Activated T-helper 2 cell treated with anti-CD3 and anti-CD28 coated beads, Interferon-gamma antibody, Interleukin-2, Interleukin-4, amounts not matched to agents 10 μg/mL and 5 μg/mL and 100 μg/mL, durations not matched to agents 14 hours and 24 hours and 36 hours (primary cell): ENCODE measurements at places on chromosomes 1 and 21.

- DNase-seq = no peak
Observed at GRCh38 chr1:16112596-16113555, 39.4 kb upstream of the FAM131C start.

DNA sequence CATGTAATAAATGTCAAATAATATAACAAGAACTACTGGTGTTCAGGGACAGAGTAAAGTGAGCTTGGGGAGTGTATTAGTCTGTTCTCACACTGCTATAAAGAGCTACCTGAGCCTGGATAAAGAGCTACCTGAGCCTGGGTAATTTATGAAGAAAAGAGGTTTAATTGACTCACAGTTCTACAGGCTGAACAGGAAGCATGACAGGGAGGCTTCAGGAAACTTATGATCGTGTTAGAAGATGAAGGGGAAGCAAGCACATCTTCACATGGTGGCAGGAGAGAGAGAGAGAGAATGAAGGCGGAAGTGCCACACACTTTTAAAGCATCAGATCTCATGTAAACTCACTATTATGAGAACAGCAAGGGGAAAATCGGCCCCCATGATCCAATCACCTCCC, 205.9 kb downstream of the CTH start:
- no peak for DNase-seq

GRCh38 chr1:46637444-46638083, 21.0 kb upstream of the MOB3C start:
- no peak for DNase-seq

GRCh38 chr1:156953571-156953970, 33.1 kb downstream of the LRRC71 start:
- no peak for DNase-seq

- DNase-seq = no peak
Observed at GRCh38 chr1:110187139-110187890, 22.8 kb upstream of the KCNC4 start.

DNA sequence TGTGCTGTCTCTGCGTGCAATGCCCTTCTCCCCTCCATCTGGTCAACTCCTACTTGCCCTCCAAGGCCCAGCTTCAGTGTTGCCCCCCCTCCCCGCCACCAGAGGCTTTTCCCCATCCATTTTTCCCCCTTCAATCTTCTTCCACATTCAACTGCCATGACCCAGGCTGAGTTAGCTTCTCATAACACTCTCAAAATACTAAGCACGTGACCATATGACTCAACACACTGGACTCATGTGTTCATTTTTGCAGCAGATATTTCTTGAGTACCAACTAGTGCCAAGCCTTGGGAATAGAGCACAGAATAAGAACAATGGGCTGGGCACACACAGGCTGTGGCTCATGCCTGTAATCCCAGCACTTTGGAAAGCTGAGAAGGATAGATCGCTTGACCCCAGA, 132.1 kb downstream of the IGSF21 start:
- DNase-seq = no peak

- DNase-seq = no peak
Observed at GRCh38 chr1:247146671-247147070, 25.1 kb downstream of the ZNF124 start.

DNA sequence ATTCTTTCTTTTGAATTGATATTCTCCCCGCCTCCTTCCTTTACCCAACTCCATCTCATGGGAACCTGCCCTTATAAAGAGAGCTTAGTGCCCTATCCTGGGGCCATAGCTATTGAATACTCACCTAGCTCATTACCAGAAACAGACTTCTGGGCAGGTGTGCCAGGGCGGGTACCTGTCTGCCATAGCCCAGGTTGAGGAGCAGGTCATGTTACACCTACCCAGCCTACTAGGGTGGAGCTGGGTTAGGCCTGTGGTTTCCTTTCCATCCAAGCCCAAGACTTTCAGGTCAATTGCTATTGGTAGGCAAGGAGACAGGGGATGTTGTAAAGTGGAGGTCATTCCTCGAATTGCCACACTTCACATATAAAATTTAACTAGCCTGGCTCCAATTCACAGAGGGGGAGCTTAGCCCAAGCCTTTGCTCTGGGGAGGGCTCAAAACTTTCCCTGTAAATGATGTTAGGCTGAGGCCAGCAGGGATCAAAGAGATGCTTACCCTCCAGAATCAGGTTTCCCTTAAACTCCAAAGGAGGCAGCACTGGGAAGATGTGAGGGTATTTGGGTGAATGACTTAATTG, 87.1 kb upstream of the IPO9 start:
- DNase-seq = no peak

DNA sequence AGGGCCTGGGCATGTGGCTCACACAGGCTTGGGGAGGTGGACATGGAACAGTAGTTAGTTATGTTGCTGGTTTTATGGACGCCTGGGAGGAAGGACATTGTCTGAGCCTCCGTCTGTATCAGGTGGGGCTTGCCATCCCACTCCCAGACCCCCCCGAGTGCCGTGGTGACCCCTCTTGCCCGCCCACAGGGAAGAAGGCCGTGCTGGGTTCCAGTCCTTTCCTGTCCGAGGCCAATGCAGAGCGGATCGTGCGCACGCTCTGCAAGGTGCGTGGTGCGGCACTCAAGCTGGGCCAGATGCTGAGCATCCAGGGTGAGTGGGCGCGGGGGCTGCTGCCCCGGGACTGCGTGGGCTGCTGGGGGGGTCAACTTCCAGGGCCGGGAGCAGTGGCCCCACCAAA, 41.7 kb downstream of the COQ8A start:
- no peak for DNase-seq

GRCh38 chr1:97875996-97876395, 44.8 kb downstream of the DPYD start:
- DNase-seq = no peak

GRCh38 chr1:212702672-212703071, 3.0 kb upstream of the BATF3 start:
- DNase-seq = no peak

GRCh38 chr1:150387200-150387599, 23.3 kb downstream of the RPRD2 start:
- DNase-seq = no peak

- DNase-seq = no peak
Observed at GRCh38 chr1:77015748-77016341, 148.6 kb downstream of the ST6GALNAC5 start.

DNA sequence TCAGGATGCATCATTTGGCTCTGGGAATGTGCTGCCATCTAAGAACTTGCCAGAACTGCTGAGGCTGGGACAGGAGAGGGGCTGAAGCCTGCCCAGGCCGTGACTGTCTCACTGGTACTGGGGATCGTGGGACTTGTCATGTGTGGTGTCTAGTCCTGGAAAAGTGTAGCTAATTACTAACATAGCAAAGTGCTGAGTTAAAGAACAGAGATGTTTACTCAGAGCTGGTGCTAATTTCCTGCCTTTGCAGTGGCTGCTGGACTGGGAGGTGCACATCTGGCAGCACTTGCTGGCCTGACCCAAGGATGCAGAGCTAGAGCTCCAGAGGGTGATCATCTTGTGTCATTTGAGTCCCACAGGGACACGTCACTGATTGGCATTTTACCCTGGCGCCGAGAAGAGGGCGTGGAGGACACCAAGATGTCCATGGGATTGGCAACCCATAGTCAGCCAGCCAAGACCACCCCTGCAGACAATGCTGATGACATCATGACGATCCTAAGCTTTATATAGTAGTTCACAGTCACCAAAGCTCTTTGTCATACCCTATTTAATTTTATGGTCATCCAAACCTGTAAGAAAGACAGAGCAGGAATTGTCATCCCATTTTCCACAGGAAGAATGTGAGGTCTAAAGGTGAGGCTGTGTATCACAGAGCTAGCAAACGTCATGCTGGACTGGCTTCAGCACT, 110.1 kb upstream of the SLC44A3 start:
- DNase-seq = no peak

DNA sequence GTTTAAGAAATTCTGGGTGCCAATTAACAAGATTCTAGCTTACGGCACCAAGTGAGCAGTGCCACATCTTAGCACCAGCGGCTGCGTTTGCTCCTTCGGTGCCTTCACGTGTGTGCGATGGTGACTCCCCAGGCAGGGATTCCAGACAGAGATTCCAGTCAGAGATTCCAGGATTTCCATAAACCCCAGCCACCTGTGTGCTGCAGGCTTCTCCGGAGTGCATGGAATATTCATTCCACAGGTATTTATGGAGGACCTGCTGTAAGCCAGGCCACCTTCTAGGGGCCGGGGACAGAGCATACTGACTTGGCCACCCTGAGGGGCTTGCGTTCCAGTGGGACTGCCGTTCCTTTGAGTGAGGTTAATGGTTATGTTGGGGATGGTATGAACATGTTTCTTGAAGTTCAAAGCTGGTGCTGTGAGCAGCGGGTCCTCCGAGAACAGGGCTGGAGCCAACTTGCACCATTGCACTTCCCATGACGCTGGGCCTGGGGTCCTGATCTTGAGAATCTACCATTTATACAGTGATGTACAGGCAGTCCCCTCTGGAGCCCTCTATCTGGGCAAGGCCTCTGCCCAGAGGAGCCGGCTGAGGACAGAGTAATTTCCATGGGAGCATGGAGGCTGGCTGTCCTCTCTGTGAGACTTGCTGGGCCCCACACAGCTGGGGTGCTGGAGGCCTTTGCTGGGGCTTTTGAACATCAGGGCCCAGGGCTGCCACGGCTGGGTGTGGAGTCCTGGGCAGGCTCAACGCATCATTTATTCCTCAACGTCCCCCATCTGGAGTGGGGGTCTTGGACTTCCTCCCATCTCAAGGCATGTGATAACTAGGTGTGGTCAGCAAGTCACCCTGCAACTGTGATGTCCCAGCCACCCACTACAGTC, 58.8 kb upstream of the AJAP1 start:
- DNase-seq = no peak

- DNase-seq = no peak
Observed at GRCh38 chr1:71116729-71117128, 35.9 kb upstream of the ZRANB2 start.

DNA sequence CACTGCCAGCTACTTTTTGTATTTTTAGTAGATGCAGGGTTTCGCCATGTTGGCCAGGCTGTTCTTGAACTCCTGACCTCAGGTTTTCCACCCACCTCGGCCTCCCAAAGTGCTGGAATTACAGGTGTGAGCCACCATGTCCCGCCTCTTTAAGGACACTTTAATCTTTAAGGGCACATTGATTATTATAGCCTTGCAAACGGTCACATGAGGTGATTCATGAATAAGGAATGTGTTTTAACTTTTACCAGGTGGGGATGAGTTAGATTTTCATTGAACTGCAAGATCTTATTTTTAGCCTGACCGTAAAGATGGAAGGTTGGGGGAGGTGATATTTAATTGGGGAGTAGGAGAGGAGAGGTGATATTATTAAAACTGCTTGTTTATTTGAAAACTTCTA, 61.9 kb downstream of the TBCE start:
- no peak for DNase-seq

DNA sequence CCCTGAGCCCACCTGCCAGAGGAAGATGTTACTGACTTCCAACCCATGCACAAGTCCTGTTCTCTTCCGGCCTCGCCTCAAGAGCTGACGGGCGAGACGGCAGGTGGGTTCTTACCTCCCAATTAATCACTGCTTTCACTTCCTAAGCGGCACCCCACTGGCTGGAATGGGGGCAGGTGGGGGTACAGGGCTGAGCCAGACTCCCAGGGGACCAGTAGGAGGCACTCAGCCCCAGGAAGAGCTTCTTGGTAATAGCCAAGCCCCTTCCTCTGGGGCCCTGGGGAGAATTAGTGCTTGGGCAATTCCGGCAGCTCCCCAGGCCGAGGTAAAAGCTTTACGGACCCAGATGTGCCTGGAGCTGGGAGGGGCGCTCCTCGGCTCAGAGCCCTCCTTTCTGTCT, 9.7 kb downstream of the CNTN2 start:
- no peak for DNase-seq

GRCh38 chr1:168763031-168763430, 34.0 kb upstream of the DPT start:
- DNase-seq = no peak

GRCh38 chr21:40546647-40547046, 300.3 kb downstream of the DSCAM start:
- DNase-seq = no peak

DNA sequence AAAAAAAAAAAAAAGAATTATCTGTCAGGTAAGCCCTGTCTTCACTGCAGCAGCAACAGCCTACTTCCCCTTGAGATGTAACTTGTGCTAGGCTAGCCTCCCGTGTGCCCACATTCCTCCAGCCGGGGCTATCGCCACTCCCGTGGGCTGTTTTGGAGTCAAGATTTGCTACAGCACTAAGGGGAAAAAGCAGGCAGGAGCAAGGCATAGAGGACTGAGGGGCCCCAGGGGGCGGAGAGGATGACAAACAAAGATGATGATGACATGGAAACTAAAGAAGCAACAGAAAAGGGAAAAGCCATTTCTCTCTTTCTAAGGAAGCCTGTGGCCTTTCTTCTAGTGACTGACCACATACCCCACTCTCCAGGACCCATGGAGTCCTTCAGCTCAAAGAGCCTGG, 1.9 kb downstream of the TNFAIP8L2 start:
- no peak for DNase-seq

GRCh38 chr1:85134583-85135391, 66.0 kb downstream of the SYDE2 start:
- DNase-seq = no peak

GRCh38 chr1:206658981-206659273, 23.6 kb downstream of the DYRK3 start:
- DNase-seq = no peak

GRCh38 chr1:198549866-198550265, 9.4 kb upstream of the ATP6V1G3 start:
- DNase-seq = no peak

- no peak for DNase-seq
Observed at GRCh38 chr1:84573481-84573966, 716 bp downstream of the CTBS start.

GRCh38 chr1:241976229-241976628, 18.7 kb downstream of the BECN2 start:
- no peak for DNase-seq

DNA sequence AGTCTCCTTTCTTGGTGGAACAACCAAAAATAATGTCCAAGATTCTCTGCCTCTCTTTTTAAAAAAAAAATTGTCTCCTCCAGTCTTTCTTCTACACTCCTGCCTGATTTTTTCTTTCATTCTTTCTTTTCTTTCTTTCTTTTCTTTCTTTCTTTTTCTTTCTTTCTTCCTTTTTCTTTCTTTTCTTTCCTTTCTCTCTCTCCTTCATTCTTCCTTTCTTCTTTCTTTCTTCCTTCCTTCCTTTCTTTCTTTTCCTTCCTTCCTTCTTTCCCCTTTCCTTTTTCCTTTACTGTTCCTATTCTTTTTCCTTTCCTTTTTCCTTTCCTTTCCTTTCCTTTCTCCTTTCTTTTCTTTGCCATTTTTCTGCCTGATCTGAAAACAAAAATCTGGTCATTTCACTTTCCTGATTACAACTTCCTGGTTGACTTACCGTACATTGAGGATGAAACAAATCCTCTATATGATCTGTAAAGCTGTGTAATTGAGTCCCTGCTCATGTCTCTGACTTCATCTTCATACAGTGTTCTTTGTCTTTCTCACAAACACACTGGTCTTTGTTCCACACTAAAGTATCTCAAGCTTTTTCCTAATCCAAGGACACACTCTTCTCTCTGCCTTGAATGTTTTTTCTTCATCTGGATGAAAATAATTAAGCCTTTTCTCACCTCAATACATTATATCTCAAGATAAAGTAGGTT, 6.1 kb upstream of the KRTAP23-1 start:
- DNase-seq = no peak
